ENCODE measurements at places on chromosomes 1 and 21.

DNA sequence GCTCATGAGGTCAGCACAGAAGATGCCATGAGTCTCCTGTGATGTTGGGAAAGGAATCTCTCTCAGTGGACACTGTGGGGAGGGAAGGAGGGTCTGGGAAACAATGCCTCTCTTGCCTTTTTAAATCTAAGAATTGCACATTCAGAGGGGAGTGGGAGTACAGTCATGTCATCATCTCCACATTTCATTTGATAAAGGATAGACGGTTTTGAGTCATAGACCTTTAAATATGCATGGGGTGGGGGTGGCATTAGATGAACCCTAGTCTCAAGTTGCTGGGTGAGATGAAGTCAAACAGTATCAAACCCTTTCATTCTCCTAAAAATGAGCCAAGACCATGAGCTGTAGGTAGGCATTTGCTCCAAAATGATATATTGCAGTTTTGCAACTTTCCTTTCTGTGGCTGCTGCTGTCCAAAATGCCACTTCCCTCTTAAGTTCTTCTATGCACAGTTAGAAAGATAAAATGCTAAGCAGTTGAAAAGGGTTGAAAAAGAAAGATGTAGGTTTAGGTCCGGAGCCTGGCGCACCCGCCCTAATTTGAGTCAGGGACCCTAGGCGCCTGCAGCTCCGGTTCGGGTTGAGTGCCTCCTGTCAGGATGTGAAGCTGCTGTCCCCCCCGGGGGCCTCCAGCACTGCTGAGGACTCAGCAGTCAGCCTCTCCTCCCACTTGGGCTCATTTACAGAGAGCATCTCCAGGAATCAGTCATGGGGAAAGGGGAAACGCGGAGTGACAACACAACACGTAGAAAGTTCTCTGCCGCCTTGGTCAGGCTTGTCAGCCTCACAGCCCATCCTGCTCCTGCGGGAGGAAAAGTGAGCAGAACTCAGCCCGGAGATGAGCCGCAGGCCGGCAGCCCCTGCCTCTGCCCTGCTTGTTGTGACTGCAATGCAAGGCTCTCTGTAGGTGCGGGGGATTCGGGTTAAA, 479.3 kb upstream of the RUNX1 start:
- DNase-seq = no peak

DNA sequence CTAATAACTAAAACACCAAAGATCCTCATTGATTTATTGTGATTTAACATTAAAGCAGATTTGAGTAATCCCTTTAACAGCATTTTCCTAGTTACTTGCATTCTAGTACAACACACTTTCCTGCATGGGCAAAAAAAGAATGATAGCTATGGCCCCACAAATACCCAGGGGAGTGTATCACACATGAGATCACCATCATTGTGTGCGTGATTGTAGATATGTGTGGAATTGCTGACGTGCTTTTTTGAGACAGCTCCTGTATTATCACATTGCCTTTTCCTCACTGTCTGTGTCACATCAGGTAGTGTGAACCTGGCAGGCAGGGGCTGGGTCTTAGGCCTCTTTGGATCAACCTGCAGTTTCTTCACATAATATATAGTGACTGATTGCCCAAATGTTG, 48.5 kb upstream of the SAMD13 start:
- DNase-seq = peak; percentile 81

- peak; percentile 19 for DNase-seq
Observed at GRCh38 chr1:28064064-28064463, 24.3 kb downstream of the EYA3 start.

DNA sequence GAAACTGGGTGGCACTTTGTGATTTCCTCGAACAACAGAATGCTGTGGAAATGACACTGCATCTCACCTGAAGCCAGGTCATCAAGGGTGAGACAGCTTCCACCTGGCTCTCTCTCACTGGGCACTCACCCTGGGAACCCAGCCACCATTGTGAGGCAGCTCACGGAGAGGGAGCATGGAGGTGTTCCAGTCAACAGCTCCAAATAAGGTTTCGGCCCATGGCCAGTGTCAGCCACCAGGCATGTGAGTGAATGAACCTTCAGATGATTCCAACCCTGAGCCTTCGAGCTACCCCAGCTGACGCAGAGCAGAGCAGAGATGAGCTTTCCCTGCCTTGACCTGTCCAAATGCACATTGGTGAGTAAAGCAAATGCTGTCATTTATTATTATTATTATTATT, 58.1 kb downstream of the SYDE2 start:
- DNase-seq = no peak

DNA sequence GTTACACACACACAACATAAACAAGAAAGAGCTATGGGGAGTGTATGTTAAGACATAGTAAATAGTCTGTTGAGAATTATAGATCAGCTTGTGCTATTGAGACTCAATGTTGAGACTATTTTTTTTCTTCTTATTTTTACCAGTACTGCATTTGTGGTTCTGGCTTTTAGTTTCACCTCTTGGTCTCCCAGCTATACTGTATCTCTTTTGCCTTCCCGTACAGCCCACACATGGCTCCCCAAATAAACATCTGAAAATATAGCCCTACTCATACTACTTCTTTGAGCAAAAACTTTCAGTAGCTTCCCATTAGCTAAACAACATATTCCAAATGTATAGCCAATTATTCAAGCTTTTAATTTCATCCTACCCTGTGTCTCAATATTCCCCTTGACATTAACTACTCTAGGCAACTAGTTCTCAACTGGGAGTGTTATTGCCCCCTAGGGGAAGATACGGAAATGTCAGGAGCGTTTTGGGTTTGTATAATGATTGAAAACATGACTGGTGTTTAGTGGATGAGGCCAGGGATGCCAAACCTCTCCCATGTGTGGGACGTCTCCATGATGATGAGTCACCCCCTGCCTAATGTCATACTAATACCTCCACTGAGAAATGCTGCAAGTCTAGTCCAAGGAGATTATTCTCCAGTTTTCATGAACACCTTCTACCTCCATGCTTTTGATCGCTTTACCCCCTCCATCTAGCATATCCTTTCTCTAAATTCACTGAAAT, 6.8 kb downstream of the RPE65 start:
- DNase-seq = peak; percentile 58

DNA sequence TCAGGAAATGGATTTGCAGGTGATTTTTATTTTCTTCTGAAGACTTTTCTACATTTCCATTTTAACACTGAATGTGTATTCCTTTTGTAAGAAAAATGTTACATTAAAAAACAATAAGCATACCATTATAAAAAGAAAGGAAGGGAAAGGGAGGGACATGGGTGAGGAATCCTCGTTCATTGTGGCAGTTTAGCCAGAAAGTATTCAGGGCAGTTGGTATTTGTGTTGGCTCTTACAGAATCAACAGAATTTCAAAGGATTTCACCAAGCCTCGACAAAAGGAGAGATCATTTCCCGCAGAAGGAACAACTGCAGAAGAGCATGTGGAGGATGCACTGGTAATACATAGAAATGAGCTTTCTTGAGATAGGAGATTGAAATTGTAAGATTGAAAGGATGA, 35.0 kb downstream of the PLD5 start:
- DNase-seq = no peak

- DNase-seq = no peak
Observed at GRCh38 chr1:53196017-53196484, 573 bp upstream of the CPT2 start.

GRCh38 chr1:30750731-30751291, 6.8 kb downstream of the LAPTM5 start:
- DNase-seq = no peak

DNA sequence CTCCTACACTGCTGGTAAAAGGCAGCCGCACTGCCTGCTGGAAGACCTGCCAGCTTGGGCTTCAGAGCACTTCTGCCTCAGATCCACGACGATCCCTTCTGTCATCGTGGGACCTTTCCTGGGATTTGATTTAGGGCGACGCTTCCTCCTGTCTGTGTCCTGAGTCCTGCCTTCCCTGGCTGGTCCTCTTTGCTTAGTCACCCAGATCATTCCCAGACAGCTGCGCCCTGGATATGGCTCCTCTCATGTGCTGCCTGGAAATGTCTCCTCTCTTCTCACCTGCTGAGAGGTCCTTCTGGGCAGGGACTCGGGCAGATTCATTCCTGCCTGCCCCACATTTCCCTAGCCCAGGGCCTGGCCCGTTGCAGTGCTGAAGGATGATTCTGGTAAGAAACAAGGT, 72.4 kb upstream of the POU3F1 start:
- DNase-seq = no peak

- DNase-seq = no peak
Observed at GRCh38 chr1:226351709-226352108, 42.7 kb upstream of the LIN9 start.

- DNase-seq = no peak
Observed at GRCh38 chr1:27074175-27074780, 61.6 kb upstream of the TENT5B start.

- DNase-seq = no peak
Observed at GRCh38 chr1:187054862-187055757, 226.4 kb downstream of the PLA2G4A start.

- peak; percentile 18 for DNase-seq
Observed at GRCh38 chr1:53689736-53690326, 49.1 kb downstream of the GLIS1 start.

DNA sequence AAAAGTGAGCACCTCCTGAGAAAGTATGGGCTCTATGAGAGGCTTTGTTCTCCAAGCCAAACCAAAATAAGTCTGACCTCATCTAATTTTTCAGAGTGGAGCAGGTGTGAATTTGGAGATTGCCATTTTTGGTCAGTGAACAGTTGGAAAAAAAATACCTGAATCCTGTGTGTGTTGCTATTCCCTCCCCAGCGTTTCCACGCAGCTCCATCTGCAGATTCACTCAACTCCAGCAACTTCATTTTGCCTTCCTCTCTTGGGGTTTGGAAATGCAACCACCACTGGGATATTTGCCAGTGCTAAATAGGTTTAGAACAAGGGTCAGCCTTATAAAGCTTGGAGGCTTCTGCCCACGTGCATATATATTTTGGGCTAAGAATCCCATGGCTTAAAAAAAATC, 11.2 kb downstream of the CASQ2 start:
- no peak for DNase-seq

GRCh38 chr1:81809808-81810207, 9.1 kb downstream of the ADGRL2 start:
- no peak for DNase-seq

GRCh38 chr1:104132382-104132973, 382.8 kb downstream of the AMY1C start:
- DNase-seq = no peak
